ENCODE measurements at places on chromosomes 7 and 10. TPM values are rescaled to one million over a fixed set of nuclear protein-coding genes. Genes with fewer than 3 reads are reported as not detected.

MORN4 gene
- polyA plus RNA-seq, result 8.4 TPM

GRCh38 chr7:34322841-34323240 lies 335.2 kb upstream of the NPSR1 start:
- no peak overlapping the region for H3K4me3 ChIP-seq
- no peaks in the 10 kb centered on the region for H3K36me3 ChIP-seq
- no peak for DNase-seq
- H3K27me3 ChIP-seq, result 0 out of 2 replicates have a peak, but pooled peaks cover under 1% of the 10 kb centered on the region

GRCh38 chr7:40099837-40100236 lies 34.6 kb downstream of the MPLKIP start:
- H3K4me3 ChIP-seq, result no peak overlapping the region
- peaks cover 3% of the 10 kb centered on the region for H3K36me3 ChIP-seq

KIF20B gene
- 3.1 TPM for polyA plus RNA-seq
